ENCODE measurements at places on chromosomes 7 and 10.
A peak's percentile ranks its signal among the peaks of the same experiment; 100 is the strongest.

GRCh38 chr10:118516716-118517115 is 78.7 kb downstream of the PRLHR start:
- no peak for DNase-seq

DNA sequence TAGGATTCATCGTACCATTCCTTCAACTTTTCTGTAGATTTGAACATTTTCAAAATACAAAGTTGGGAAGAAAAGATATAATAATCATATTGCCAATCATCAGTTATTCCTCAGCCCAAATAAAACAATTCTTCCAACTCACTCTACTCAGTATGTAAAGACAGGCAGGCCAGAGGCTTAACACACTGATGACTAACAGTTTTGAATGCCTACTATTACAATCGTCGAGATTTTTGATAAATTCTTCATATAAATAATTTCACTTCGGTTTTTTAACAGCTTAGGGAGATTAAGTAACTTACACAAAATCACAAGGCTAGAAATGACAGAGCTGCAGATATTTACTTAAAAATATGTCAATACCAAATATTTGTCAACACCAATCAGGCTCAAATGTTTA is 17.6 kb downstream of the CYTH3 start:
- no peak for DNase-seq

DNA sequence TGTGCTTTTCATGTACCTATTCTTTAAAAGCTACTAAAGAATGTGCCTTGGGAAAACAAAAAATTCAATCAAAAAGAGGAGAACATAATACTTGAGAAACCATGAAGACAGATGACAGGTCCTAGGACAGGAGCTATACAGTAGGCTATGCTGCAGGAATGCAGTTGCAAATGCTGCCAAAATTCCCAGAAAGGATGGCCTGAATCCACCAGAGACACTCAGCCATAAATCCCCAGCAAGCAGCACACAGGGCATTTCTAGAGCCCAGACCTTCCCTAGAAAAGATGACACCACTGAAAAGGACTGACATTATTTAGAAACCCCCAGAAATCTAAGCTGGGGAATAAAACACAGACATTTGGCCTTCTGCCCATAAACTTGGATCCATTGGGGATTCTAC is 237.3 kb downstream of the C7orf25 start:
- no peak for DNase-seq

DNA sequence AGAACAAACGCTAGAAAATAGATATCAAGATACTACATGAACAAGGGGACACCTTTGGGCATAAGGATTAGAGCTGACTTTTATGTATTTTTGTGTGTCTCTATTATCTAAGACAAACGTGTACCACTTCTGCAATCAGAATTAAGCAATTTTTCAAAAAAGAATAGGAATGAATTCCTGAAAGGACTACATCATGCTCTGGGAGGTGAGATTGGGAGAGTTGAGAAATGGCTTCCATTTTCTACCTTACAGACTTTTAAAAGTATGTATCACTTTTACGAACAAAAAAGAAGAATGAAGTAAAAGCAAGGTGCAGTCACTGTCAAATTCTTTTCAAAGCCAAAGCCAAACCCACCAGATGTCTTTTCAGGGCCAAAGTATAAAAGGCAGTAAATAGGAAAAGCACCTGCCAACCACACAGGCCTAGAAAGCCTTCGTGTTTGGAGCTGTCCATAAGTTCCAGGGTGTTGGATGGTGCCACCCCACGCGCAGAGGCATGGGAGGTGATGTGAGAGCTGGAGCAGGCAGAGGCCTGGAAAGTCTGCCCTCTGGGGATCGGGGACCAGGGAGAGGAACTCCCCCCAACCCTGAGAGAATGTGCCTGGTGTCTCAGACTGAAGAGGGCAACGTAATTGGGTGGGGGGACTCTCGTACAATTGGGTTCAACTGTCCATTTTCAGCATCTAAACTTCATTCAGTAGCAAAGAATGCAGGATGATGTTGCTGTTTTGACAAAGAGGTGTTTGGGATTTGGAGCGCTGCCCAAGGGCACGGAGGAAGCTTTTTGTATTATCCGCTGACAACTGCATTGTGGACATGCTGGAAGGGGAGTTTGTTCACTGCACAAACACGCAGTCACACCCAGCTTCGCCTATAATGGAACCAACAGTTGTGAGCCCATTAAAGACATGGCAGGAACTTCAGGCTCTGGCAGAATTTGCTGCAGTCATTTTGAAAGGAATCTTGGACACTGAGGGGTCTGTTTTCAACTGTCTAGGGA is 17.6 kb upstream of the CTBP2 start:
- no peak for DNase-seq

DNA sequence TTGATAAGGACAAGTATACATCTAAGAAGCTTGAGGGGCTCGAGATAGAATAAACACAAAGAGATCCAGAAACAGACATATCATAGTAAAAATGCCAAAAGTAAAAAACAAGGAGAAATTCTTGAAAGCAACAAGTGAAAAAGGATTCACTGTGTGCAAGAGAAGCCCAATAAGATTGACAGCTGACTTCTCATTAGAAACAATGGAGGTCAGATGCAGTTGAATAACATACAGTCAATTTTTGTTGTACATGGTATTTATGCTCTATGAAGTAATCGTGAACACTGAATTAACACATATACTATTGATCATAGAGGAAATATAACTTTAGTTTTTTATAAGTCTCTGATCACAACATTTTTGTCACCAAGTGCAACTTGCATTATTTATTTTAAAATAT is 982.8 kb upstream of the SORCS1 start:
- no peak for DNase-seq

- peak; percentile 65 for DNase-seq
Measured at GRCh38 chr7:129225206-129225930, 538 bp downstream of the AHCYL2 start.

DNA sequence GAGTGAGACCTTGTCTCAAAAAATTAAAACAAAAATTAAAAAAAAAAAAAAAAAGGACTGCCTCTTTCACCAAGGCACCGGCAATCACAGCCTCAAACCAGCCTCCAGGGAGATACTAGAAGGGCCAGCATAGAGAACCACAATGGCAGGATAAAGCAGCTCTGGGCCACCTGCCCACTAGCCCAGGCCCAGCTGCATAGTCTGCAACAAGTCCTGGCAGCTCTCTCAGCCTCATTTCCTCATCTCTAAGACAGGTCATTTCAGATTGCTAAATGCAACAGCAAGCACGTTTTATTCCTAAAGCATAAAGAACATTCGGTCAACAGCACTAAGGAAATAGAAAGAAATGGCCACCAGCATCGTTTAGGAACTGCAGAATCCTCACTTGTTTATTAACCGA is 28.8 kb downstream of the XPNPEP1 start:
- no peak for DNase-seq

GRCh38 chr10:98006266-98006665 is 24.2 kb downstream of the CRTAC1 start:
- DNase-seq: no peak

- DNase-seq: no peak
Measured at GRCh38 chr10:1625079-1625478, 112.2 kb downstream of the ADARB2 start.

DNA sequence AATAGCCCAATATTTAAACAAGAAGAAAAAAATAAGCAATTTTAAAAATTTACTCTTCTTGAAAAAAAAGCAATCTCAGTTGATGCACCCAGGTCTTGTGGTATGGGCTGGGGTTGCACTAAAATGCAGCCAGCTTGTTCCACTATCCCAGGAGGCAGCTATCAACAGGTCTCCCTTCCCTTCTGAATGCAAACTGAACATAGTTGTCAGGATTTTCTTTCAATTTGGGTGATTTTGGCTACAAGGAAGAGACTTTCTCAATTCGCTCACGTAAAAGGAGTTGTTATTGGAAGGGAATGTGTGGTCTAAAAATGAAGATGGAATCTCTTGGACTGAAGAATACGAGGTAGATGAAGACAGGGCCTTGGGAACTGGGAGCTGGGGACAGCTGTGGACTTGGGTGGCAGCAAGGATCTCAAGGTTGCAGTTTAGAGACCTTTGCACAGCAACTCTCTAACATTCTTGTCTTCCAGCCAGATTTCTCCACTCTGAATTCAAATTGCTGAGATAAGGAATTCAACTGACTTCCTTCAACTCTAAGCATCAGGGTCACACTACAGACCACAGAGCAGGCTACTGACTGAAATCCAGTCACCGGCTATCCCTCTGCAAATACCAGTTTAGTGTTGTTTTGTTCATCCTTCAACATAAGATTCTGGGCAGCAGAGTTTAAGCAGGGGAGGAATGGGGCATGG is 3.1 kb upstream of the TMEM26 start:
- DNase-seq: no peak

DNA sequence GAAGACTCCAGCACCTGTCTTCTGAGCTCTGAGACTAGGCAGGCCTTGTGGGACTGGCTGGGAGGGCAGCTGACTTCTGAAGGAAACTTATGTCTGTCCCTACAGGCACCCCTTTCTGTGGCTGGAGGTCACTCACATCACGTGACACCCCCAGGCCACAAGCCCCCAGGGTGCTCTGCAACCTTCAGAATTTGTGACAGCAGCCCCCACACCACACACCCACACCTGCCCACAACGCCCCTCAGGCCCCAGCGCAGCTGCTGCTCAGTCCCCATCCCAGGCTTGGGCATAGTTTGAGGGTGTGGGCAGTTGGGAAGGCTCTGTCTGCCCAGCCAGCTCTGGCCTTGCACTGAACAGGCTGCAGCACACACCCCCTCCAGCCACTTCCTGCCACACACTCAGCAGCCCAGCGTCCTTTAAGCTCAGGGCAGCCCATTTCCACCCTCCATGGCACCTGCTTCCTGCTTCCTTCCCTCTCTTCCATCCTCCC is 80.0 kb upstream of the UNC5B start:
- DNase-seq: no peak

GRCh38 chr10:3906511-3907111 is 121.6 kb upstream of the KLF6 start:
- DNase-seq: no peak

- no peak for DNase-seq
Measured at GRCh38 chr7:112529521-112529920, 48.7 kb downstream of the LSMEM1 start.

- DNase-seq: peak; percentile 22
Measured at GRCh38 chr7:69813637-69814240, 215.5 kb downstream of the AUTS2 start.

GRCh38 chr7:106099539-106099938 is 12.6 kb downstream of the SYPL1 start:
- no peak for DNase-seq

- no peak for DNase-seq
Measured at GRCh38 chr7:149883048-149883438, 9.3 kb downstream of the ATP6V0E2 start.

- DNase-seq: no peak
Measured at GRCh38 chr7:130887957-130888371, 154.0 kb upstream of the KLF14 start.

DNA sequence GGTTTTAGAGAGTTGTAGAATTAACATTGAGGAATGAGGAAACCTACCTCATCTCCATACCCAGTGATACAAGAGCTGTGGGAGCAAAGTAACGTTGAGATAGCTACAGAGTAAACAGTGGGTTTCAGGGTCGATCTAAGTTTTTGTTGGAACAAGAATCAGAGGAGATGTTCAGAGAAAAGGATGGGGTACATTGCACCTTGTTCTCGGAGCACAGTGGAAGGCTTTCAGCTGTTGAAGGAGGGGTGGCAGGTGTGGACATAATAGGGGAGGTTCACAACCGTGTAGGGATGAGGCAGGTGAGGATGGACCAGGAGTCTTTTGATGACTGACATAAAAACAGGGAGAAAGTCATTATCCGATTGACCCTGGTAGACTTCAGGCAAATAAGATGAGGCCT is 121.7 kb downstream of the MLLT10 start:
- no peak for DNase-seq

DNA sequence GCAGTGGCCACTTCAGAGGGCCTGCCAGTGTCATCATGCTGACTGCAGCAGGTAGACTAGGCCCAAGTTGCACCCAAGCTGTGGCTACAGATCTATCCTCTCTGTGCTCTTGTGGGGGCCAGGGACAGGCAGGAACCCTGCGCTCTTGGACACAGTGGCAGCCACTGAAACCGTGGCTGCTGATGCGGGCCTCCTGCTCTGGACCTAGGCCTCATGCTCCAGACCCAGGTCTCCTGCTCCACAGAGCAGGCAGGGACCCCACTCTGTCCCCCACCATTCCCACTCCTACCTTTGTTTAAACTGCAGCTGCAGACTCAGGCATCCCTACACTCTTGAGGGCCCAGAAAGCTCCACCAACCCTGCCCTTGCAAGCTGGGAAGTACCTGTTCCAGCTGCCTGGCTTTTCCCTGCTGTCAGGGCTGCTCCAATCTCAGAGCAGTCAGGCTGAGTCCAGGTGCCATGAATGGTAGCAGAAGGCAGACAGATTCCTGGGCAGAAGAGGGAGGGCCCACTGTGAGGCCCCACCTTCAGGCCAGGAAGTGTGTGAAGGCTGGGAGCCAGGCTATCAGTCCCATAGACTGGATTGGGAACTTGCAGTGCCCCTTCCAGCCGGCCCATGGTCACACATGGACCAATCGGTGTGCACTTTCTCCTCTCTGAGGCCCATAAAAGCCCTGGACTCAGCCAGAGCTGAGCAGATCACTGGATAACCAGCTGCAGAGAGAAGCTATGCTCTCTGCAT is 634.0 kb upstream of the SEMA3D start:
- no peak for DNase-seq

GRCh38 chr7:86295526-86295925 is 348.2 kb upstream of the GRM3 start:
- DNase-seq: no peak

DNA sequence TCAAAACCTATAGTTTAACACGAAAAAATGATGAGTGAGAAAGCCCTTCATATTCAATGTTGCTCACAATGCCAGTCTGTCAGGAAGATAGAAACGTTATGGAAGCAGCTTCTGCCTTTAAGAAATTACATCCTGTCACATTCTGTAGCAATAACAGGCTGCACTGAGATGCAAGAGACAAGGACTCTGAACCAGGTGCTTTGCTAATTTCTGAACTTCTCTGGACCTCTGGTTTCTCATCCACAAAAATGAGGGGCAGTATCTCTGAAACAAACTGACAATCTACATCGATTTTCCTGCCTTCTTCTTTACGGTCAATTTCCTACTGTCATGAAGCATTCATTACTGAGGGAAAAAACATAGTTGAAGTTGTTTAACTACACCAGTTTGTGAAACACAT is 234.0 kb downstream of the SNX13 start:
- DNase-seq: no peak

- DNase-seq: no peak
Measured at GRCh38 chr10:26211781-26212444, 4.7 kb upstream of the GAD2 start.

DNA sequence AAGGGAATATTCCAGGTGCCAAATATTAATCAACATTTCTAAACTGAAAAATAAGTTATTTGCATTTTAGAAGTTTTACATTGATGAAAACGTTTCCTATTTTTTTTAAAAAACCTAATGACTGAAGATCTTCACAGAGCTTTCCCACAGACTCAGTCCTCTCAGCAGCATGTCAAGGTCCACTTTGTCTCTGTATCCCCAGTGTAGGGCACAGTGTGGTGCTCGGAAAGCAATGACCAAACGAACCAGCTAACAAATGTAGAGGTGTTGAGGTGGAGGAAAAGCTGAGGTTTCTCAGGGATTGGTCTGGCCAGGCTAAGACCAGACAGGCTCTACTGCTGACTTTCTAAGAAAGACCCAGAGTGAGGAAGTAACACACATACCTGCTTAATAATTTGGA is 202.2 kb upstream of the CDCA7L start:
- no peak for DNase-seq

Data from GM12865 (cell line).